Endodermal cell (in vitro differentiated cells): ENCODE measurements at places on chromosomes 5 and 9. TPM values are rescaled to one million over a fixed set of nuclear protein-coding genes. Genes with fewer than 3 reads are reported as not detected.

GRCh38 chr5:19555436-19555835 lies 432.6 kb downstream of the CDH18 start:
- peak; percentile 50 for DNase-seq
- no peaks in the 10 kb centered on the region for H3K27me3 ChIP-seq
- no peaks in the 10 kb centered on the region for H3K36me3 ChIP-seq
- H3K4me1 ChIP-seq: no peaks in the 10 kb centered on the region
- H3K27ac ChIP-seq: no peak overlapping the region
- no peak overlapping the region for H3K4me3 ChIP-seq

GRCh38 chr9:136367296-136368145 lies 4.0 kb upstream of the DNLZ start:
- H3K36me3 ChIP-seq: no peaks in the 10 kb centered on the region
- no peak overlapping the region for H3K4me3 ChIP-seq
- H3K27ac ChIP-seq: no peak overlapping the region
- no peaks in the 10 kb centered on the region for H3K27me3 ChIP-seq

DNA sequence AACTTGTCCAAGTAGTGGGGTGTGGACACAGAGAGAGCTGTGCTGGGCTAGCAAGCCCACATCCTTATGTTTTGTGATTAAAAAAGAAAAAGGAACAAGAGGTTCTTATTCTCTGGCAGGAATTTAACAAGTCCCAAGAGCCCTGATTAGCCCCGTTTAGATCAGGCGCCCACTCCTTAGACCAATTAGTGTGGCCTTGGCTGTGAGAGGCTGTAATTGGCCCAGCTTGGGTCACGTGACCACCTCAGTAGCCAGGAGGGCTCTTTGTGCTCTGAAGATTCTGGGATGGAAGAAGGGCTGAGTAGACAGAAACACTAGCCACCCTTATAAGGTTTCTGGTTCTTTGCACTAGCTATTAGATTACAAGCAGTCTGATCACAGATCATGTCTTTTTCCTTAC lies 31.1 kb downstream of the GCNT4 start:
- no peak overlapping the region for H3K27ac ChIP-seq
- H3K36me3 ChIP-seq: no peaks in the 10 kb centered on the region
- no peak overlapping the region for H3K4me3 ChIP-seq
- no peak for DNase-seq

- no peak overlapping the region for H3K27ac ChIP-seq
- DNase-seq: no peak
- no peaks in the 10 kb centered on the region for H3K27me3 ChIP-seq
- no peak overlapping the region for H3K4me3 ChIP-seq
- H3K36me3 ChIP-seq: no peaks in the 10 kb centered on the region
Observed at GRCh38 chr9:22158271-22158670, 149.2 kb upstream of the CDKN2B start.

DNA sequence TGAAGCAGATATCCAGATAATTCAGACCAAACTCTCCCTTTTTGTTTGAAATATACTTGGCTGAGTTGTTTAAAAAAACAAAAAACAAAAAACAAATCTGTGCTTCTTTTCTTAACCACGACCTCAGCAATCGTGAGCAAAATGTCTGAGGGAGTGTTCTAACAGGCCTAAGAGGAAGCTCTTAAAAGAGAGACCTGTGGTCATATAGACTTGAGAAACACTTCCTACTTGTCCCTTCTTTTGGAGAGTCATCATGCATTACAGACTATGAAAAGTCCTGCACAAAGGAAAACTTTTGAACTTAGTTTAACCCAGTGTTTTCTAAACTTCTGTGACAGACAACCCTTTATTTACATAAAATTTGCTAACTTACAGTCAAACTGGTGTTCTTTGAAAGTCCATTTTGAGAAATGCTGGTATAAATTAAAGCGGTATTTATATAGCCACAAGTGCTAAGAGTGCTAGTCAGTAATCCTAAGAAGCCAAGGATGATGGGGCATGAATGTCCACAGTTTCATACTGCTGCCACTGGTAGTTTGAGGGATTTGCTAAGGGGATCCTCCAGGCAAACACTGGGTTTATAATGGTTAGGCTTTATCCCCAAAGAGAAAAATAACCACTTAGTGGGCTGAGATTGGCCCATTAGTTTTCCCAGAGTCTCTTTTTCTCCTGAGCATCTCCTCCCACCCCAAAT lies 199.8 kb downstream of the LRRC70 start:
- no peaks in the 10 kb centered on the region for H3K27me3 ChIP-seq
- H3K27ac ChIP-seq: no peak overlapping the region
- no peaks in the 10 kb centered on the region for H3K36me3 ChIP-seq
- H3K4me1 ChIP-seq: no peaks in the 10 kb centered on the region

DNA sequence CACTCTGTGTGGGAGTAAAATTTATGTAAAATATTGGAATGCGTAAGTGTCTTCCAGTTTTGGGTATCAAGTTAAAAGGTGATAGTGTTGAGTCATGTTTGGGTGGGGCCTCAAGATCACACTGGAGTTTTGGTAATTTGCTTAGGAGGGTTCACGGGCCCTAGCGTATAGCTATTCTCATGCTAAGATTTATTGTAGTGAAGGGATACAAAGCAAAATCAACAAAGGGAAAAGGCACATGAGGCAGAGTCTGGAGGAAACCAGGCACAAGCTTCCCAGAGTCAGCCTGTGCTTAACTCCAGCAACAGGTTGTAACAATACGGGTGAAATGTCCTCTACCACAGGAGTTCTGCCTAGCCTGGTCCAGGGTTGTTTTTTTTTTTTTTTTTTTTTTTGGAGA lies 20.2 kb downstream of the HSPA4 start:
- no peak overlapping the region for H3K4me3 ChIP-seq
- no peak overlapping the region for H3K27ac ChIP-seq
- no peaks in the 10 kb centered on the region for H3K27me3 ChIP-seq
- peaks cover 84% of the 10 kb centered on the region for H3K36me3 ChIP-seq
- H3K4me1 ChIP-seq: no peaks in the 10 kb centered on the region

Gene NR4A3
- total RNA-seq: 0.37 and 0.52 TPM in 2 replicates

GRCh38 chr5:31393126-31393525 lies 138.8 kb downstream of the DROSHA start:
- no peak for DNase-seq
- H3K4me3 ChIP-seq: no peak overlapping the region
- H3K27me3 ChIP-seq: no peaks in the 10 kb centered on the region
- H3K27ac ChIP-seq: no peak overlapping the region
- H3K4me1 ChIP-seq: peaks cover 5% of the 10 kb centered on the region

Gene PCDHB12
- total RNA-seq: 4.7 and 5.0 TPM in 2 replicates

DNA sequence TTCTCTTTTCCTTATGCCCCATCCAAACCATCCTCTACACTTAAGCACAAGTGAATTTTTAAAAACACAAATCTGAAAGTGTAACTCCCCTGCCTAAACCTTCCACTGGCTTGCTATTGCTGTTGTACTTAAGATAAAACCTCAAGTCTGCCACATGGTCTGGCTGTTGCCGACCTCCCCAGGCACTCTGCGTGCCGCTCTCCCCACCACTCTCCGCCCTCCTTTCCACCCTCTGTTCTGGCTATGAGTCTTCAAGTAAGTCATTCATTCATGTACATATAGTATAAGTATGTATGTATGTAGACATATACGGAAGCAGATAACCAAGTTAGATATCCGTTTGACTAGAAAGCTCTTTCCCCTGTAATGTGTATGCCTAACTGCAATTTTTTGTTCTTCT lies 94.7 kb upstream of the ANKRD55 start:
- no peak overlapping the region for H3K27ac ChIP-seq
- DNase-seq: no peak
- peaks cover 5% of the 10 kb centered on the region for H3K4me1 ChIP-seq

Gene EDIL3
- total RNA-seq: 17.5 and 22.5 TPM in 2 replicates

DNA sequence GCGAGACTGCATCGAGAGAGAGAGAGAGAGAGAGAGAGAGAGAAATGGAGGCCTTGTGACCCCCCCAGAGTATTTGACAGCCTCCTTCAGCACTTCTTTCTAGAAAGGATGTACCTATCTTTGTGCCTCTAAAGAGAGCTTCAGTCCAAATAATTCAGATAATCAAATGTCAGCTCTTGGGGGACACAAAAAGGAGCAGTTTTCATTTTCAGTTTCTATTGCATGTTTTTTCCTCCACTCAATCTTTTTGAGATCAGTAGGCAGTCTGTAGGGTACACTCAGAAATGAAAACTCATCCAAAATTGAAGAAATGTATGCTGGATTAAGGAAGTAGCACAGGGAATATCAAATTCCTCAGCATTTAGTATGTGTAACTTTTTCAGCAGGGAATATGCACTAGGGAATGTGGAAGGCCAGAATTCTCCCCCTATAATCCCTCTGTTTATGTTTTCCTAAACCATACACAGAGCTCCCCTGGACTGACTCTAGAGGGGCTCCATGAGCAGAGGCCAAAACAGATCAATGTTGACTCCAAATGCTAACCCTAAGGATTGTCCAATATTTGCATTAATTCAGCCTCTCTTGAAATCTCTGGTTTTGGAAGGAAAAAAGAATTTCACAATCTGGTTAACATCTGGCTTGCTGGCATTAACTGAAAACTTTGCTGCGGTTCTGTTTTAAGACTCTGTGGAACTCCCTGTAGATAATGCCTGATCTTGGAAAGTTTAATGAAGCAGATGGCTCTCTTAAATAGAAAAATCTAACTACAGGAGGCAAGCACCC lies 250.1 kb downstream of the CEMIP2 start:
- no peak overlapping the region for H3K27ac ChIP-seq
- H3K27me3 ChIP-seq: no peaks in the 10 kb centered on the region
- no peak for DNase-seq
- no peak overlapping the region for H3K4me3 ChIP-seq

DNA sequence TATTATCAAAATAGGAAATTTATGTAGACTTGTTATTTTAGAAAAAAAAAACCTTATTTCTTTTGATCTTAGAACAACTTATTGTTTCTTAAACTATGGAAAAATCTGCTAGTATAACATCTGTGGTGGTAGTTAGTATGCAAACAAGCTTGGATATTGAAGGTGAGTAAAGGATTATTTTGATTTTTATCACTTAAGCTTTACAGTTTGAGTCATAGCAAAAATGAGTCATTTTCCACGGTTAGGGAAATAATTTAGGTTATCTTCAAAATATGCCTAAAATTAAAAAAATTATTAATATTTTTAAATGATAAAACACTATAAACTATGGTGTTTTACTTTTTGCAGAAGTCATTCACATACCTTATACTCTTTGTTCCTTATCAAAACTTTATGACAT lies 107.2 kb upstream of the DHFR start:
- H3K4me1 ChIP-seq: no peaks in the 10 kb centered on the region
- DNase-seq: no peak
- H3K27me3 ChIP-seq: no peaks in the 10 kb centered on the region

DNA sequence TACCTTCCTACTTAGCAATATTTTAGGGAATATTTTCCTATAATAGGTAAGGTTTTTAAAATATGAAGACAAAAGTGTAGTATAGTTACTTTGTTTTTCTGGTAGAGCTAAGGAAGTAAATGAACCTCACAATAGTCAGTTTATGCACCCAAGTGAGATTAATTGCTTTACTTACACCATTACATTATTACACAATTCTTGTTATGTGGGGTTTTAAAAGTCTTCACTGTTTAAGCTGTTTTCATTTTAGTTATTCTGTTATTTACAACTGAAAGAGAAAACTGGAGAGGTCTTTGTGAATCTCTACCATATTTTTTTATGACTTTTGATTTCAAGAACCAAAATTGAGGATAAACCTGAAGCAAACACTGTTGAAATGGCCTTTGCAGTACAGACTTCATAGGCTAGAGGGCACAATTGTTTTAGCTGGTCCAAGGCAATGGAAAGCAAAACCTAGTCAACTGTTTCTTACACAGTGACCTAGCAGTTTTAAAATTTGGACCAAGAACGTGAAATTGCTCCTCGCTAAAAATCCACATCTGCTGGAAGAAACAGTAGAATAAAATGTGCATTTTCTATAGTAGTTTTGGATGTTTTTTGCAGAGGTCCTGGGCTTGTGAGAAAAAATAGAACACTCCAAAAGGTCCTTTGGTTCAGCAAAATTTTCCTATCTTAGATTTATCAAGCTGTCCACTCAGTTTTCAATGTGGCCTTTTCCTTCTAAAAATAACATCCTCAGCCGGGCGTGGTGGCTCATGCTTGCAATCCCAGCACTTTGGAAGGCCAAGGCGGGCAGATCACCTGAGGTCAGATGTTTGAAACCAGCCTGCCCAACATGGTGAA lies 66.4 kb upstream of the FER start:
- DNase-seq: peak; percentile 62
- H3K27ac ChIP-seq: no peak overlapping the region
- H3K27me3 ChIP-seq: peaks cover 22% of the 10 kb centered on the region
- H3K4me3 ChIP-seq: no peak overlapping the region
- no peaks in the 10 kb centered on the region for H3K4me1 ChIP-seq
- no peaks in the 10 kb centered on the region for H3K36me3 ChIP-seq

- H3K4me1 ChIP-seq: no peaks in the 10 kb centered on the region
- no peaks in the 10 kb centered on the region for H3K27me3 ChIP-seq
- no peak overlapping the region for H3K4me3 ChIP-seq
- H3K36me3 ChIP-seq: peaks cover 29% of the 10 kb centered on the region
Observed at GRCh38 chr5:83526289-83526688, 54.7 kb downstream of the VCAN start.

DNA sequence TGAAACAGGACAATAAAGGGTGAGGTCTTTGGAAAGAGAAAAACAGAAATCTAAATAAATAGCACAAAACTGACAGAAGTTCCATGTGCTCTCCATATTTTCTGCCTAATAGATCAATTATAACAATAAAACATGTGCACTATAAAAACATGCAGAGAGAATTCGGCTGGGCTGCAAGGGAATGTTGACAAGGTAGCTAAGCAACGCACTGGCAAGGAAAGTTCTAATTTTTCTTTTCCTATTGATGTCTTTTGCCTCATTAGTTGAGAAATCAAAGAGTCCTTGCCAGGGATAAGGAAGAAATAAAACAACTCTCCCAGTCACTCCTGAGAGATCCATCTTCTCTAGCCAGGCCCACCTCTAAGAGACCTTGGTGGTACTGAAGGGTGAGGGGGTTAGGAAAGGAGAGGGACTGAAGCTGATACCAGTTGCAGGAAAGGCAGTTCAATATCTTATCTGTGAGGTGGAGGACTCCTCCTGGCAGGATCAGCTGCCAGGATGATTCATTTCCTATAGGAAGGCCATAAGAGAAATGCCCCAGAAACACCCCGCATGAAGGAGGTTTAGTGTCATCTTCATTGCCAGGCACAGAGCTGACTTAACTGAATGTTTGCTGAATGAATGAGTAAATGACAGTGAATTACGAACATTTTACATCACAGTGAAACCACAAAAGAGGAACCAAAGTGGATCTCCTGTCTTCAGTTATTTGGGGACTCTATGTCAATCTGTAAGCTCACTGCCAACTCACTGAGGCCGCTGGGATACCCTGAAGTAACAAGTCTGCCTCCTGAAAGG lies 63.7 kb upstream of the IFNK start:
- no peaks in the 10 kb centered on the region for H3K36me3 ChIP-seq
- no peak for DNase-seq
- no peak overlapping the region for H3K4me3 ChIP-seq
- no peak overlapping the region for H3K27ac ChIP-seq
- H3K27me3 ChIP-seq: no peaks in the 10 kb centered on the region
- H3K4me1 ChIP-seq: peaks cover 3% of the 10 kb centered on the region

GRCh38 chr9:129624947-129625346 lies 1.0 kb upstream of the NTMT1 start:
- no peak for DNase-seq
- no peaks in the 10 kb centered on the region for H3K4me1 ChIP-seq
- H3K4me3 ChIP-seq: no peak overlapping the region
- H3K27me3 ChIP-seq: peaks cover 18% of the 10 kb centered on the region
- H3K27ac ChIP-seq: no peak overlapping the region

Gene HAPLN1
- 0.29 and 1.3 TPM in 2 replicates for total RNA-seq

GRCh38 chr9:130662099-130662969 lies 2.1 kb upstream of the PRDM12 start:
- H3K27ac ChIP-seq: no peak overlapping the region
- peak; percentile 80 for DNase-seq
- no peaks in the 10 kb centered on the region for H3K36me3 ChIP-seq
- H3K27me3 ChIP-seq: peaks cover 100% of the 10 kb centered on the region

Gene SPINK4
- total RNA-seq: 1.2 to 1.8 TPM (median 1.4 TPM) in 3 replicates

- H3K4me3 ChIP-seq: no peak overlapping the region
- H3K27me3 ChIP-seq: peaks cover 10% of the 10 kb centered on the region
- no peak overlapping the region for H3K27ac ChIP-seq
Observed at GRCh38 chr5:132017738-132018625, 6.5 kb upstream of the ACSL6 start.

Gene OTULINL
- total RNA-seq: 3.2 to 8.9 TPM (median 5.3 TPM) in 3 replicates
